ENCODE measurements at places on chromosomes 2 and 18. TPM values are rescaled to one million over a fixed set of nuclear protein-coding genes. Genes with fewer than 3 reads are reported as not detected.
A peak's percentile ranks its signal among the peaks of the same experiment; 100 is the strongest.

DNA sequence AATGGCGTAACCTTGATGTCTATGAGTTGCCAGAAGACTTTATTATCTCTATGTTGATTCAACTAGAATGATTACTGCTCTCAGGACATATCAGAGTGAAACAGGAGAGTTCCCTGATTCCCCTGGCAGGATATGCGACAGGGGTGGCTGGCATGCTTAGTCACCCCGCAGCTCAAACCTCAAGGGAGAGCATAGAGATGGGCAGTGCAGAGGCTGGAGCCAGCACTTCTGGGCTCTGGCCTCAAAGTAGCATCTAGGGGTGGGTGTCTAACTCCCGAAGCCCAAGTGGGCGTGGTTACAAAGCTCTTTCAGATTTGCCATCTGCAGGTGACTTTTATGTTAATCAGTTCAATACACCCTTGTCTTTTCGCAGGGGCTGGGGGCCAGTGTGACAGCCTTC lies 391.6 kb downstream of the ADCYAP1 start:
- no peaks in the 10 kb centered on the region for H3K27me3 ChIP-seq
- no peak for DNase-seq
- H3K4me1 ChIP-seq, result no peaks in the 10 kb centered on the region

DNA sequence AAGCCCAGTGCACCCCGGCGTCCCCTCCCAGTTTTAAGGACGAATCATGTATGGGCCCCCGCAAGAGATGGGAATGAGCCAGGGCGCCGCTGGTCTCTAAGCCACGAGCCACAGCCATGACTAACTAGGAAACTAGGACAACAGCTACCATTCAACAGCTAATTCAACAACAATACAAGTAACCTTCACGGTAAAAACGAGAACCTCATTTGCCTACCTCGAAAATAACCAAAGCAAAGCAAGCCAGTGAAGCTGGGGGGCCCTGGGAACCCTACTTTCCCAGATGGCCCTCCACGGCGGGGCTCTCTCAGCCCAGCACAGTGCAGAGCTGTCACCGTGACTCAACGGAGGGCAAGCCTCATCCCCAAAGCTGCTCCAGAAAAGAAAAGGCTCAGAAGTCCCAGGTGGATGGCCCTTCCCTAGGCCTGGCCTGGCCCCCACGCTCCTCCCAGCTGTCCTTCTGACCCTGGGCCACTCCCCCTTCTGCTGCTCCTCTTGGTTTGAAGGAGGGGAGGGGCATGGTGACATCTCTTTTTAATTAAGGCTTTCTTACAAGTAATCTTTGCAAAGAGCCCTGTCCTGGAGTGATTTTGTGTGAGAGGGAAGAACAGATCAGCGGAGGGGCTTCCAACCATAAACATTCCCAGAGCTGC lies 126.3 kb downstream of the HDAC4 start:
- H3K4me3 ChIP-seq, result peak overlapping the region; percentile 27
- H3K4me1 ChIP-seq, result peaks cover 37% of the 10 kb centered on the region
- no peak for DNase-seq

DNA sequence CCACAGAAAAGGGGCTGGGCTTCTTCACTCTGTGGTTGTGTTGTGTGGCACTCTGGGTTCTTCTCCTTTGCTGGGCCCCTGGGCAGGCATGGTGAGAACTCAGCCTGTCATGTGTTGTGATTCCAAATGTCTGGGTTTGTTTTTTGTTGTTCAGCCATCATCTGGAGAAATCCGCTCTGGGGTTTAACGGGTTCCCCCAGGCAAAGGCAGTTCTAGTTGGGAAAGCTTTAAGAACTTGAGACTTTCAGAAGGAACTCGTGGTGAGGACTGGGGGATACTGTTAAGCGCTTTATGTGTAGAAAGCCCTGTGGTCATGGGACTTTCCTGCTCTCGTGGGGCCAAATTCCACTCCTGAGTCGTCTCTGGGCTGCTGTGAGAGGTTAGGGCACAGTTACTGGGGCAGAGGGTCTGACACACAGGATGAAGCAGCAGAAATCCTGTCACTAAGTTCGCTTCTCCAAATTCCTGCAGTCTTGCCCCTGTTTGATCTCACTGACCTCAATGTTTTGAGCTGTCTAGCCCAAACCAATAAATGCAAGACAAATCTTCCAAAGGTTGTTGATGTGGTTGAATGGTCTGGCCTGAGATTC lies 87.7 kb downstream of the RAPGEF4 start:
- no peaks in the 10 kb centered on the region for H3K36me3 ChIP-seq
- DNase-seq, result no peak
- no peaks in the 10 kb centered on the region for H3K27me3 ChIP-seq
- H3K4me3 ChIP-seq, result peak overlapping the region; percentile 30
- H3K4me1 ChIP-seq, result no peaks in the 10 kb centered on the region

- H3K27ac ChIP-seq, result no peak overlapping the region
- no peaks in the 10 kb centered on the region for H3K27me3 ChIP-seq
- H3K4me1 ChIP-seq, result no peaks in the 10 kb centered on the region
- DNase-seq, result no peak
These were observed 315.0 kb downstream of the PARD3B start for GRCh38 chr2:204860274-204860673.

DNA sequence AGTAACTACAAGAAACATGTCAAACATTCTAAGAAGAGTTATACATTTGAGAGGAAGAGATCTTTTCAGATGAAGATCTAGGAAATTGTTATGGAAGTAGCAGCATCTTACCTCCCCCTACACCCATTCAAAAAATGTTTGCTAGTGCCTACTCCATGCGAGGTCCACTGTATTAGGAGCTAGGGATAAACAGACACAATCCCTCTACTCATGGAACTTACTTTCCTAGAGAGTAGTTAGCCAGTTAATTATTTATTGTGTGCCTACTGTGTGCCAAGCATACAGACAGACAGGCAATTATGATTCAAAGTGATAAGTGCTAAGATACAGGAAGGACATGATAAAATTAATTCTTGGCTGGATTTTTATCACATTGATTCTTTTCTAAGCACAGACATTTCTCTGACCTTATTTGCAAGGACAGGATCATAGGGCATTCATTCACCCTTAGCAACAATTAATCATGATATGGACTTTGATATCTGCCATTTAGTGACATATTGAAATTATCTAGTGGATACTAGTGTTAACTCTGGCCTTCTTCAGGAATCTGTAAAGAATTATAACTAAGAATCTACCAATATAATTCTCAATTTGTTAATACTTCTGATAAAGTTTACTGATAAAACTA lies 19.6 kb upstream of the TDRD15 start:
- H3K36me3 ChIP-seq, result no peaks in the 10 kb centered on the region
- H3K27ac ChIP-seq, result no peak overlapping the region
- no peak overlapping the region for H3K4me3 ChIP-seq
- H3K4me1 ChIP-seq, result no peaks in the 10 kb centered on the region

NPPC gene
- 0.49 TPM for total RNA-seq

CYP27A1 gene
- 3.5 TPM for total RNA-seq

TGFA gene
- total RNA-seq, result 75.8 TPM
